GM23338 (cell line): ENCODE measurements at places on chromosomes 7 and 10.

- DNase-seq = peak; percentile 72
Measured at GRCh38 chr10:69696073-69696731, 66.2 kb downstream of the FAM241B start.

DNA sequence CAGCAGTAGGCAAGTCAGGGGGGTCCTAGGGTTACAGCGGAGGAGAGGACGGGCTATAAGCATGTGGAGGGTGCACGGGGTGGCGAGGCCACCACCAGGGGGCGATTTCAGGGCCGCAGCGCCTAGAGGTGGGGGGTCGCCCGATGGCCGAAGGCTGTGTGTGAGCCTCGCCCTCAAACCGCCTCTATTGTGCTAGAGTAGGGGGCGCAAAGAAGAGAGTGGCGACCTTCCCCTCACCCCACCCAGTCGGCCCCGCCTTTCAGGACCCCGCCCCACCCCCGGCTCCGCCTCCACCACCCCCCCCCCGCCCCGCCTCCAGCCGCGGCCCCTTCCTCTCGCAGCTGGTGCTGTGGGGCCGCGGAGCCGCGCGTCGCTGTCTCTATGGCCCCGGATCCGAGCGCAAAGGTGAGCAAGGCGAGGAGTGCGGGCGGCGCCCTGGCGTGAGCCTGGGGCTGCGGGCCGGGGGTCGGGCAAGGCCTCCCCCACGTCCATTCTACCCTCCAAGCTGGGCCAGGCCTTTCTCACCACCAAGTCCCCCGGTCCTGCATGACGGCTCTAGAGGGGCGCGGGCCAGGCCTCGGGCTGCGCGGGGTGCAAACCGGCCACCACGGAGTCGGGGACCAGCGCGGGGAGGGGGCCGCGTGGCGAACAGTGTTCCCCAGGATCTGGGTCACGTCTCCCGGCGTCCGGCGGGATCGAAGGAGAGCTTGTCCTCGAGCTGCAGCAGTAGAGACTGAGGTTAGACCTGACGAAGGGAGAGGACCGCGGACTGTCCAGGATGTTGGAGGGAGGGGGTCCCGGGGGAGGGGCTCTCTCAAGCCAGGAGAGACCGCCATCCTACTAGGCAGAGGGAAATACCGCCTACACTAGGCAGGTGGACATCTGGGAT, at the start of gene SEMA4G:
SEMA4G (plus strand) TSS at position 318 of the 889 bp plus-strand sequence. CDS start 3,409 bp downstream, outside the sequence.
- DNase-seq = peak; percentile 86

DNA sequence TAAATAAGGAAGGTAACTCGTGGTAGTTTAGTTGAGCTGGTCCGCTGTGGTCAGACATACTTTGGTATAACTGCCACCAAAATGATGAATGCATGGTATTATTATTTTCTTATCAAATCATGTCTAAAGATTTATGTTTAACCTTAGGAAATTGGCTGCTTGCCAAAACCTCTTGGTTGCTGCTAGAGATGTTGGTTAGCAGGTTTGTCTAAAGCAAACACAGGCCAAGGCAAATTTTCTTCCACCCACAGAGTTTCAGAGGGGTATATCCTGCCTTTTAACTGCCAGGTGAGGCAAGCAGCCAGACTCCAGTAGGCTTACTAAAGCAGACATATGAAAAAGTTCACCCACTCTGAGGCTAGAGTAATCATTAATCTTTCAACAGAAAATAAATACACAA, 101.4 kb downstream of the SEMA3E start:
- DNase-seq = no peak

DNA sequence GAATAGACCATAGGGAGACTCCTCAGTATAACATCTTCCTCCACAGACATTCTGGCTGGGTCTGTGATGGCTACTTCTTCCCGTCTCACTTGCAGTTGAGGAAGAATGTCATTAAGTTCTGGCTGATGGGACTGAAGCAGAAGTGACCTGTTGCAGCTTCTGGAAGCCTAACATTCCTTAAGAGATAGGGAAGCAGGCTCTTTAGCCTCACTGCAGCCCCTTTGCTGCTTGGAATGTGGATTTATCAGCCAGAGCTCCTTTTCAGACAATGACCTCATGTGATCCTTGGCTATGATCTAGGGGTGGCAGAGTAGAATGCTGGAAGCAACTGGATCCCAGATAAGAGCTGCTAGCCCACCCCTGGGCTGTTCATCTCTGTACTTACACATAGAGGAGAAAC, 142.5 kb downstream of the RNF216 start:
- peak; percentile 42 for DNase-seq

DNA sequence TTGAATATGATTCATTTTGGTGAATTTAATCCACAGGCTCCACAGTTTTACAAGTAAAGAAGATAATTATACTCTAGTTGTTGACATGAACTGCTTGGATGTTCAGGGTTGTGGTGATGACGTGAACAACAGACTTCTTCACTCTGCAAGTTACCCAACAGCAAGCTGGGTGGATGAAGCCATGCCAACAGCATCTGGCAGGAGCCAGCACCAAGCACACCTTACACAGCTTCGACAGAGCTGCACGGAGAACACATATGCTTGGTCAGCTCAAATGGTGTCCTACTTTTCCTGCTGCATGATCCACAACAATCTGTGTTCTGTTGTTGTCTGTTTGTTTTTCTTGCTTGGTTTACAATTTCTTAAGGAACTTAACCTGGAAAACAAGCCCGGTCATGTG, 9.8 kb downstream of the NOD1 start:
- no peak for DNase-seq

- no peak for DNase-seq
Measured at GRCh38 chr10:129946859-129947258, 17.2 kb downstream of the EBF3 start.

DNA sequence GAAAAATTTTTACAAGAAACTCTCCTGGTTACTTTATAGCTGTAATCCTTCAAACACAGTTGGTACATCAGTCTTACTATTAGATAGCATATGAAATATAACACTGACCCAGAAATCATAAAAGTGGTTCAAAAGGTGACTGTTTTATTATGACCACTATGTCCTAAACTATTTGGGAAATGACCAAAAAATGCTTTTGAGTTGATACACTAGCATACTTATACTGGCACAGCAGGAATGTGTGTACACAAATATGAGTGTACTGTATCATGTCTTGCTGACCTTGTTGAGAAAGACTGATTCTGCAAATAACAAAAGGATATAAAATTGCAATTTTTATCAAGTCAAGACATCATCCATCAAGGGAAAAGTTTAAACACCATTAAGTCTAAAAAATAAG, 24.3 kb downstream of the CSTF2T start:
- no peak for DNase-seq

DNA sequence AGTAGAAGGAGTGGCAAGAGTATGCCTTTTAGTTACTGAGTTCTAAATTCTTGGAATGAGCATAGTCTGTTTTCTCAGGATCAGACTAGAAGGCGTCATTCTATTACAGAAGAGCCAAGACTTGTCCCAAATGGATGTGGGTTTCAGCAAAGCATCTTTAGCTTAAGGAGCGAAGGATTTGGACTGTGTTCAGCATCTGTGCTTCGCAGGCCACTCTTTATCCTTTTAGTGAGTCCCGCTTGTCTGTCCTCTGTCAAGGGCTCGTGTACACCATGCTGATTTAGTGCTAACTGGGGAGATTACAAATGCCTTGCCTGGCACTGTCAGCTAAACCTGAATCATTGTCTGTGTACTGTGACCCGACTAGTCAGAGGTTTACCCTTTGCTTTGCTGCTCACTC, 465.7 kb downstream of the AUTS2 start:
- DNase-seq = no peak
